ENCODE measurements at places on chromosomes 1 and 21. TPM values are rescaled to one million over a fixed set of nuclear protein-coding genes. Genes with fewer than 3 reads are reported as not detected.

Gene LRRC71
- 0.28 TPM for polyA plus RNA-seq

Gene S100A2
- 0.67 TPM for polyA plus RNA-seq

Gene C8B
- polyA plus RNA-seq, result 0.06 TPM

Gene GJC2
- 7.2 TPM for polyA plus RNA-seq

Gene LCE1D
- not detected for polyA plus RNA-seq

Gene SLC25A34
- 2.7 TPM for polyA plus RNA-seq

Gene CHRNB2
- 1.7 TPM for polyA plus RNA-seq

Gene KCNK2
- 6.6 TPM for polyA plus RNA-seq

Gene LEFTY2
- 0.25 TPM for polyA plus RNA-seq

Gene DNASE2B
- 0.16 TPM for polyA plus RNA-seq

Gene CSF3R
- polyA plus RNA-seq, result 4.1 TPM

DNA sequence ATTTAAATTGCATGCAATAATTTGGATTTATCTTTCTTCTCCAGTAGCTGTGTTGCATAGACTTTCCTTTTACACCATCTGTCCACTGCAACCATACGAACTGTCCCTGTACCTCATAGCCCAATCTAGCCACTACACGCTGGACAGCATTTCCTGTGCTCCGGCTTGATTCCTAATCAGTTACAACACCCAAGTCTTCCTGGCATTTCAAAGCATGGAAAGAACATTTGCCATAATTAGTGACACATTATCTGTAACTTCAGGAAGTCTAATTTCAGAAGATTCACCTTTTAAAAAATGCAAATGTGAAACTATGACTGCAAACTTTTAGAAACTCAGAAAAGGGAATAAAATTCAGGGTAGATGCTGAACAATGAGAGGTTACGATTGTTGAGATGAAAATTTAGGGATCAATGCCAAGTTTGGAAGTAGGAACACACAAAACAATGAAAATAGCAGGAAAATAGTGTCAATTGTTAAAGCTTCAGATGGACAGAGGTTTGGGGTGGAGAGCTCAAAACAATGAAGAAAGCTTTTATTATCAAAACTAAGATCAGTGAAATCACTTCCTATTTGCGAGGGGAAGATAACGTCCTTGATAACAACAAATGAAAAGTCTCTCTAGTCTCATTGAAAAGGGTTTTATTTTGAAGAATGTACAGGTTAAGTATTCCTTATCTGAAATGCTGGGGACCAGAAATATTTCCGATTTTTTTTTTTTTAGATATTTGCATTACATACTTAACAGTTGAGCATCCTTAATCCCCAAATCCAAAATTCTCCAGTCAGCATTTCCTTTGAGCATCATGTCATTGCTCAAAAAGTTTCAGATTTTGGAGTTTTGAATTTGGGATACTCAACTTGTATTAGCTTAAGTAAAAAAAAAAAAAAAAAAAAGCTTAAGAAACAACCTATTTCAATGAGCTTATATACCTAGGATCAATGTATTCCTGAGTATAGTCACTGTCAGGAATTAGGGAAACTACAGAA is 107.3 kb downstream of the FNBP1L start:
- no peak for DNase-seq

- no peak for DNase-seq
Measured at GRCh38 chr1:104019675-104020049, 270.0 kb downstream of the AMY1C start.

DNA sequence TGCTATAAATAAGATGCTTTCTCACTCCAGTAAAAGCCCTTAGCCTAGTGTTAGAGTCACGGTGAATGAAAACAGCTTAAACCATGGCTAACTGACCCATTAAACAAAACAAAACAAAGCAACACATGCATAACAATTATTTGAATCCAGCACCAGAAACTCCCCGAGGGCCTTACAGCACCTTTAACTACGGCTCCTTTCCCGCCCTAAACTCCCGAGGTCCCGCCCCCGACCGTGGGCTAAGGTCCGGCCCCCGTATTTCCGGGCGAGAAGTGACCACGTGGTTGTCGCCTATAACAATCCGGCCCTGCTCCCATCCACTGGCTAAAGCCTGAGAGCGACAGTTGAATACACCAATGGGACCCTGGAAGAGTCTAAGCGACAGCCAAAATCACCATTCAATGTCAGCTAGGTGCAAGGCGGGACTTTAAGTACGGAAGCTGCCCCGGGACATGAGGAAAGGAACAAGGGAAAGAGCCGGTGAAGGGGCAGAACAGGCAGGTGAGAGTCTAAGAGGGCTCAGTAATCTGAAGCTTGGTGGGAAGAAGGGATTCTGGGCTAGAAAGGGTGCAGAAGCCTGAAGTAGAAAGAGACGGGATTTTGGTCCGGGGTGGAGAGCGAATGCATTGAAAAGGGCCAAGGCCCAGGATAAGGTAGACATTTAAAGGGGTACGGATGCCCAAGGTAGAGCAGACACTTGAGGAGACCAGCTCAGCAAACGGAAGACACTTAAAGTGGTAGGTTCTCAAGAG is at the start of gene FLAD1:
Gene FLAD1 (plus strand): TSS at position 448 of the 752 bp plus-strand sequence. CDS start 351 bp downstream, outside the sequence.
- peak; percentile 98 for DNase-seq

GRCh38 chr21:34367320-34367935 is 3.6 kb downstream of the KCNE2 start:
- DNase-seq, result peak; percentile 53

DNA sequence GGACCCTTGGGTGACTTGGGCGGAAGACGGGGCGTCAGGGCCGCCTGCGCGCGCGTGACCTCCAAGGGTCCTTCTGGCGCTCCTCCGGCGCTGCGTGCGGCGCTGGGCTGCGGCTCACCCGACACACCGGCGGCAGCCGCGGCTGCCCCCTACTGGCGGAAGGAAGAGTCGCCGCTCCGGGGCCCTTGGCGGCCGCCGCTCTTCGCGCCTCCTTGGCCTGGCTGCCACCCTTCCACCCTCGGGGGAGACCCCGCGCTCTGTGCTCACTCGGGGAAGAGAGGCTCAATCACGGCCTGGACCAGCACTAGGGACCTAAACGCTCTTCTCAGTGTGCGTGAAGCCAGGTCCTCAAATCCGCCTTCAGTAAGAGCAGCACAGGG is 89.7 kb downstream of the DMRTA2 start:
- DNase-seq, result peak; percentile 39

GRCh38 chr1:182340233-182341058 is 51.1 kb downstream of the GLUL start:
- DNase-seq, result no peak

DNA sequence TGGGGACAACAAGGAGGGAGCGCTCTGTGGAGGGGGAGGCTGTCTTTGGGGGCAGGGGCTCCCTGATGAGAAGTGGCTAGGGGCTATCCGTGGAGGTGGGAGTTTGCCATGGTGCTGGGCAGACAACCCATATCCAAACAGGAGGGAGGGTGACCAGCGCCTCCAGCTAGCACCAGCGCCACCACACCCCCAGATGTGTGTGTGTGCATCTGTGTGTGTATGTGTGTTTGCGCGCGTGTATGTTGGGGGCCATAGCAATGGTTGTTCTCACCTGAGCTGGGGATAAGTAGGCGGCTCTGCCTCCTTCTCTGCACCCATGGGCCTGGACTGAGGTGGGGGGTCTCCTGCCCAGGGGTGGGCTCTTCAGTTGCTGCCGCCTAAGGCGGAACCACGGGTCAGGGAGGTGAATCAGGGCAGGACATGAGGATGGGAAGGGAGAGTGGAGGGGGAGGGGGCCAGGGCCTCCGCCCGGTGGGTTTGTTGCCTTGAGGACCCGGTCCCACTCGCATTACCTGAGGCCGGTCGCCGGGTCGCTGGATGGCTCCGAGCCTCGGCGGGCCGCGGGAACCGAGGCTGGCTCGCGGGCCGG is 345 bp downstream of the HPCAL4 start:
- no peak for DNase-seq

- peak; percentile 77 for DNase-seq
Measured at GRCh38 chr1:5688081-5689077, 303.8 kb downstream of the NPHP4 start.

GRCh38 chr1:9676815-9677393 is 25.4 kb downstream of the PIK3CD start:
- DNase-seq, result no peak

- no peak for DNase-seq
Measured at GRCh38 chr1:69835955-69836354, 268.2 kb downstream of the LRRC7 start.

DNA sequence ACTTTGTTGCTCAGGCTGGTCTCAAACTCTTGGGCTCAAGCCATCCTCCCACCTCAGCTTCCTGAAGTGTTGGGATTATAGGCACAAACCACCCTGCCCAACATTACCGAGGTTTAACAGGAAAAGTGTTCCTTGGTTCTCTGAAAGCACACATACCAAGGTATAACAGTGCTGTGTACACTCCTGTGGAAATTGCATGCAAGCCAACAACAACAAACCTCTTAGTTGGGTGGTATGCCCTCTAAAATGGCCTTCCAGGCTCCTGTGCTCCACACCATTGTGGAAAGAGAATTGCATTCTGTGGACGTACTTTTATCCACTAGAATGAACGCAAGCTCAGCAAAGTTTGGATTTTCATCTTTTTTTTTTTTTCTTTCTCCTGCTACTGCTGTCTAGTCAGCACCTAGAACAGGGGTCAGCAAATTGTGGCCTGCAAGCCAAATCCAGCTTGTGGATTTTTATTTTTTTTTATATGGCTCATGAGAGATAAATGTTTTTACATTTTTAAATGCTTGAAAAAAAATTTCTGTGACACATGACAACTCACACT is 192.2 kb upstream of the TNR start:
- no peak for DNase-seq

DNA sequence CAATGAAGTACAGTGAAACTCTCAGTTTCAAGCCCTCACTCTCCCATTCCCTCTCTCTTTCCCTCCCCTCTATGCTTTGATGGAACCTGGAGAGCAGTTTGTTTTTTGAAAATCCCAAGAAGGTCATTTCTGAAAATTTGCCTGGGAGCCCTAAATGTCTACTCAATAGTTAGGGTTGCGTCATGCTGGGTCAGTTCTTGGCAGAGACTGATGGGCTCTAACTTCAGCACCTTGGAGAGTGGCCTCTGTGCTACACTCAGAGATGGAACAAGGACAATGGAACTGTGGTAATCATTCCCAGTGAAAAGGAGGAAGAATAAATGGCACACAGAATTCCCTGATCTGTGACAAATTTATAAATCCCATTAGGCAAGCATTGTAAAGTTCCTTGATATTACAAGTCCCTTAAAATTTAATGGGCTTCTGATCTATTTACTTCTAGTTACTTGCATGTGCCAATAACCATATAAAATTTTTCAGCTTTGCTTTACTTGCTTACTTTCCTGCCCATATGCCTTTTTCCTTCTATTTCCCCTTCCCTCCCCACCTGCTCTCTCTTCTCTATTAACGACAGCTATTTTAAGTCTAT is 182.9 kb upstream of the KCND3 start:
- peak; percentile 14 for DNase-seq

GRCh38 chr1:200342511-200343311 is 67.1 kb downstream of the ZNF281 start:
- DNase-seq, result no peak

- DNase-seq, result peak; percentile 82
Measured at GRCh38 chr1:207983044-207983635, 72.2 kb upstream of the CD34 start.

DNA sequence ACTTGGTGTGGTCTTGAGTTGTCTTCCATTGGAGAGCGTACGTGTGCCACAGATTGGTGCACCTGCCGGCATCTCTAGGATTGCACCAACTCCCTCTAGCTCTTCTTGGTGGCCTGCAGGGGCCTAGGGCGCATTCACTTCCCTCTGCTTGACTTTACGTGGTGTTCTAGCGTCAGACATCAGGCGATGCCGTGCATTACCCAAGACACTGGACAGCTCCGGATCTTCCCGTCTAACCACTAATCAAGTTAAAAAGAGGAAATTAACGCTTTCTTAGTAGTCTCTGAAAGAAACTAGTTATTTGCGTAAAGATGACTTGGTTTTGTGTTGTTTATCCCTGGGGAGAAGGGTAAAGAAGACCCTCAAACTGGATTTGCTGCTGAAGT is 510 bp upstream of the IL10RB start:
- DNase-seq, result peak; percentile 45
